Stimulated activated CD4-positive, alpha-beta T cell treated with anti-CD3 and anti-CD28 coated beads, TNF-alpha, amount 100 ng/mL, for 1 hour (primary cell): ENCODE measurements at places on chromosomes 6 and 20.

DNA sequence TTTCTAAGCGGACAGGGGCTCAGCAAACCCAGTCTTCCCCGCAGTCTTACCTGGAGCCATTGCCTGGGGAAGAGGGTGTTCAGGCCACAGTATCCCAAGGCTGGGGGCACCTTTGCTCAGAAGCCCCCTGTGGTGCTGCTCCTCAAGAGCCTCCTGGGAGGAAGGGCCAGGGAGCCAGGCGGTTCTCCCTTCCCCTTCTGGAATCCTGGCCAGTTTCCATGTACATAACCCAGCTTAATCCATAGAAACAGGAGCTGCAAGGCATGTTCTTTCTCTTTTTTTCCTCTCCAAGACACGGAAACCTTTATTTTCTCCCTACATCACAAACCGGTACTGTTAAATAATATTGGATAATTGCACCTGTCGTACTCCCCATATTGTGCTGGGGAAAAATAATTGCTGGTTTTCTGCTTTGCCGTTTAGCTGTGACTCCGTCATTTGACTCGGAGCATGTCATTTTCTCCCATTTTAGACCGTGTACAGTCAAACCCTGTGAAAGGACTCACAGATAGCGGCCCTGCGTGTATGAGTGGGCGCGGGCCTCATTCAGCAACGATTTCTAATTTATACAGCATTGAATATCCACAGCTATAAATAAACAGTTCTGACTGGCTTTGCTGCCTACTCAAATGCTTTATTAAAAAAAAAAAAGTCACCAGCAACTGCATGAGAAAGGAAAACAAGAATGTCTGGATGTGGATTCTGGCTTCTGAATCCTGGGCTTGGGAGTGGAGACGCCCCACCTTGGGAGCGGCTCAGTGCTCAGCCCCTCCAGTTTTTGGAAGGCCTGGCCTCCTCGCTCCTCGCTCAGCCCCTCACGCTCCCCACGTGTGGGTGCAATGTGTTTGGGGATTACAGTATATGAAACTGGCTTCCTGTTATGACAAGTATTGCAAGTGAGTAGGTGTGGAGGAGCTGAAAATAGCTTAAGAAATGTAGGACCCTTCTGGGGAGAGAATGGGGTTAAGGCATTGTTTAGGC, 67.3 kb downstream of the ADTRP start:
- DNase-seq = no peak

GRCh38 chr6:148164645-148165044, 178.0 kb upstream of the SASH1 start:
- no peak for DNase-seq

- DNase-seq = no peak
These were observed 54.2 kb upstream of the FRMD1 start for GRCh38 chr6:168133168-168133561.

DNA sequence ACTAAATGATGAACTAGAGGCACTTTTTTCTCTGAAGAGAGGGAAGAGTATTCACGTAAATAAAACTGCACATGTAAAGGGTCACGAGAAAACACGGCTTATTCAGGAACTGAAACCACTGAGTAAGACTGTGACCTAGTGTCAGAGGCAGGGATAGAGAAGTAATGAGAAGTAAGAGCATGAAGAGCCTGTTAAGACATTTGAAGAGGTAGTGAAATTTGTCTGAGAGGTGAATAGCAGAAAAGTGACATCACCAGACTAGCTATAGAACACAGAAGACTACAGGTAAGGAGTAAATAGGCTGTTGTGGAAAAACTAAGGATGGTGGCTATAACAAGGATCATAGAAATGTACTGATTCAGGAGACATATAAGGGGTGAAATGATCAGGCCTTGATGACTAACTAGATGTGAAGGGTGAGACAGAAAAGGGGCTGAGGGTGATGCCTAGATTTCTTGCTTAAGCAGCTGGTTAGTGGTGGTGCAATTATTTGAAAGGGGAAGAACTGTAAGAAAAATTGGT, 76.8 kb downstream of the REV3L start:
- DNase-seq = no peak

- no peak for DNase-seq
These were observed 10.0 kb upstream of the HLA-DOA start for GRCh38 chr6:33019372-33019771.
